Stimulated activated CD4-positive, alpha-beta T cell treated with anti-CD3 and anti-CD28 coated beads, TNF-alpha, amount 100 ng/mL, for 48 hours (primary cell): ENCODE measurements at places on chromosomes 2 and 18.
A peak's percentile ranks its signal among the peaks of the same experiment; 100 is the strongest.

GRCh38 chr2:157318884-157319283 lies 6.7 kb downstream of the ERMN start:
- no peak for DNase-seq

- no peak for DNase-seq
Observed at GRCh38 chr18:35513181-35513936, 15.6 kb upstream of the INO80C start.

- DNase-seq, result no peak
Observed at GRCh38 chr2:19883486-19883885, 18.3 kb downstream of the TTC32 start.

- DNase-seq, result no peak
Observed at GRCh38 chr2:15688924-15689568, 97.4 kb downstream of the DDX1 start.

GRCh38 chr18:40058811-40059570 lies 1896.0 kb upstream of the PIK3C3 start:
- no peak for DNase-seq

- no peak for DNase-seq
Observed at GRCh38 chr2:204299766-204300165, 245.5 kb upstream of the PARD3B start.

GRCh38 chr18:3605954-3606443 lies 156.0 kb downstream of the TGIF1 start:
- no peak for DNase-seq

- DNase-seq, result no peak
Observed at GRCh38 chr18:38526922-38527321, 961.3 kb upstream of the CELF4 start.

GRCh38 chr2:31212659-31213600 lies 4.4 kb downstream of the CAPN14 start:
- DNase-seq, result no peak

- no peak for DNase-seq
Observed at GRCh38 chr2:38517284-38517683, 85.4 kb downstream of the HNRNPLL start.

GRCh38 chr2:235779444-235779896 lies 285.6 kb downstream of the AGAP1 start:
- peak; percentile 54 for DNase-seq

DNA sequence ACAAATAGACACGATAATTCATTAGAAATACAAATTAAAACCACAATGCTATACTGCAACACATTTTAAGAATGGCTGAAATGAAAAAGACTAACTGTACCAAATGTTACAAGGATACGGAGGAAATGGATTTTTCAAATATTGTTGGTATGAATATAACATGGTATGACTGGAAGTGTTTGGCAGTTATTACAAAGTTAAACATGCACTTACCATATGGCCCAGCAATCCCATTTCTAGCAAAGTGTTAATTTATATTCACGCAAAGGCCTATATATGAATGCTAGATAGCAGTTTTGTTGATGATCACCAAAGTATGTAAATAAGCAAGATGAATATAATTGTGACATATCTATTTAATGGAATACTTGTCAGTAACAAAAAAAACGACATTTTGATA lies 497.8 kb upstream of the FSIP2 start:
- no peak for DNase-seq

DNA sequence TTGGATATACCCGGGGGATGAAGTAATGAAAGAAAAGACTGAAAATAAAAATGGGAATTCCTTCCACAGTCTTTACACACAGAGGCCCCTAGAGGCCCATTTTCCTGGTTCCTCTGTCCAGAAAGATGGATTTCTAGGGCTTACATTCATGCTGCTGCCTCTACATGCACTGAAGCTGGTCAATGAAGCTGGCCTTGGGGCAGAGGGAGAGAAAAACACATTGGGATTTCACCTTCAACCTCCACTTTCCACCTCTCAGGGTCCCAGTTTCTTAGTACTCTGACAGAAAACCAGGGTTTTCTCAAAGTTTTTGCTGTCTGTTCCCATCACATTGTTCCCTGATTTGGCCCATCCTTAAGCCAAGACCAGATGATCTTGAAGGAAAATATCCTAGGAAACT lies 154.6 kb upstream of the ZSWIM2 start:
- no peak for DNase-seq

DNA sequence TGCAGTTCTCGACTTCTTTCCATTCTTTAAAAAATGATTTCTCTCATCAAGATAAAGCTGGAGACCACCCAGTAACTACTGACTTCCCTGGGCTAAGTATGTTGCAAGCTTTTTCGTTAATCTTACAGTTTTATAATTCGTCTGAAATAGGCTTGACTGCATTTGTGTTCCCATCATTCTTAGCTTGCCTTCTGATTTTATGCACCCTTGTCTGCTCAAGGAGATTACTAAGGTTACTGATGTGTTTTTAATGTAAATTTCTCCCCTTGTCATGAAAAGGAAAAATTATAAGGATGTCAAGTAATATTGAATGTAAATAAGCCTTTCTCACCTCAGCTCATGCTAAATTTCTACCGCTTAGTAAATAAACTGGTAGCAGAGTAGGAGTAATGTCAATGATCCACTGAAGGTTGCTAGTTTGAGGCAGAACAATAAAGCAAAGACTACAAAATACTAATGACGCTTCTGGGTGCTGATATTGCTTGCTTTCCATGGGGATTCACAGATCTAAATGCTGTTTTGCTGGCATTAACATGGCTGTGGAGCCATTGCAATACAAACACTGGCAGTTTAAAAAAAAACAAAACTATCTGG lies 91.9 kb upstream of the CDH20 start:
- DNase-seq, result no peak

DNA sequence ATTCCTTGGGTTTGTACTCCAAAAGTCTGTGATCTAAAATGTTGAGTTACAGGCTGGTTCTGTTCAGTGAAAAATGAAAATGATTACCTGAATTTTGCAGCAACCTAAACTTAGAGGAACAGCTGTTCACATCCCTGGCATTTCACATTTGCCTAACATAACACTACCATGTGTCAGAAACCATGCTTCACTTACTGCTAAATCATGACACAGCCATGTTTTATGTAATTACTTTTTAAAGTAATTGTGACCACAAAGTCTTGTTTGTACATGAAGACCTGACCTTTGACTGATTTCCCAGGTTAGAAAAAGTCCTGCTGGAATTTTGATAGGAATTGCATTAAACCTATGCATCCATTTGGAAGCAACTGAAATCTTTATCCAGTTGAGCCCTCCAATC lies 79.1 kb downstream of the FAM168B start:
- DNase-seq, result no peak

GRCh38 chr18:52567360-52567759 lies 227.4 kb downstream of the DCC start:
- DNase-seq, result no peak

DNA sequence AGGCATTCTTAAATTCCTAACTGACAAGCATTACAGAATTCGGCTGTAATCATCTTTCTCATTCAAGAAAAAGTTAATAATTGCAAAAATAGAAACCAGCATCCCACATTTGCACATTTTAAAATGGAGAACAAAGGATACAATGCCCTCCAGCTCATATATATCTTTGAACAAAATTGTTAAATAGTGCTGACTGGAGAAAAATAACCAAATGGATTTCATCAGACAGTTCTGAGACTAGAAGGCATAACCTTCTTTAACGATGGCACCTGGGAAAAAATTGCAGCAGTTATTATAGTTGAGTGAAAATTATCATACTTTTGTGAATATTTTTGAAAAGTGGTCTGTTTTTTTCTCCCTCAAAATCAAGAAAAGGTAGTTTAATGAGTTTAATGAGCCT lies 138.9 kb upstream of the CDH19 start:
- DNase-seq, result no peak

DNA sequence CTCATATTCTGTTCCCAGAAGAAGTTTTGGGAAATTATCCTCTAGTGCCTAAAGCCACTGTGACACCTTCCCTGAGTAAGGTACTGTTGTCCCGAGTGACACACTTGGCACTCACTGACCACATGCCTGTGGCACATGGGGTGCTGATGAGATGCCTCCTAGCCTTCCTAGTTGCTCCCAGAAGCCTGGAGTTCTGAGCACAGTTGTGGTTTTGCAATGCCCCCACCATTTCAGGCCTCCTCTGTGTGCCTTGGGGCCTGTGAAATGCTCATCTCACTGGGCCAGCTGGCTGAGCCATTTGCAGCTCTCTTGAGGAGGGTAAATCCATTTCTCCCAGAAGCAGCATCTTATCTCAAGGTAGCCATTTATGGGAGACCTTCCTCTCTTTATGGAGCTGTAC lies 91.8 kb downstream of the DGKD start:
- DNase-seq, result no peak

DNA sequence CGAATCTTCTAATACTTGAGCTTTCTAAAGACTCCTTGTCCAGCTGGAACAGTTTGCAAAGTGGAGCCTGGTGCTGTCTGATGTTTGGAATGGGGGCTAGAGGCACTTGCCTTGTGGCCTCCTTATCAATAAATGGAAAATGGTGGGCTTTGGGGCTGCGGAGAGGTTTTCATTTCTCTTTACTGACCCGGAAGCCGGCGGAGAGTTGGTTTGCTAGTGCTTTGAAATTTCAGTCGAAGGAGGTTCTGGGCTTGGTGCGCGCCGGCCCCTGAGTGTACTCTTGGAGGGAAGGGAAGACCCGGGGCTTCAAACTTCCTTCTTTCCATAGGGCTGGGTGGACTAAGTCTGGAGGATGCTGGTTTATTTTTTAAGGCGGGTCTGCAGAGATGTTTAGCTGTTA lies 714 bp downstream of the RPIA start:
- DNase-seq, result peak; percentile 8

DNA sequence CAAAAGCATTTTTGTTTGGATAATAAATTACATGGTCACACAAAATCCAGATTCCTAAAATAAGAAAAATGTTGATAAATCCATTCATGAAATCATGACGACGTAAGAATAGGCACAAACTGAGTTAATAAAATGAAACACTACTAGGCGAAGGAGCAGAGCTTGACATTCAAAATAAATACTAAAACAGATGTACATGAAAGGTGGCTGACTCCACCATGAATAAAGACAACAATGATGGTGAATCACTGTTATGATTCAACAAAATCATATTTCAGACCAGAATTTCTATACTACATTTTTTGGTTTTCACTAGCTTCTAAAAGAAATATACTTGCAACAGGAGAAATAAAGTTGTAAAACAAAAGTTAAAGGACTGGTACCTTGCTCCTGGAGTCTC lies 122.0 kb upstream of the RNU4ATAC start:
- no peak for DNase-seq

GRCh38 chr18:55927831-55928230 lies 339.8 kb upstream of the TCF4 start:
- DNase-seq, result no peak

DNA sequence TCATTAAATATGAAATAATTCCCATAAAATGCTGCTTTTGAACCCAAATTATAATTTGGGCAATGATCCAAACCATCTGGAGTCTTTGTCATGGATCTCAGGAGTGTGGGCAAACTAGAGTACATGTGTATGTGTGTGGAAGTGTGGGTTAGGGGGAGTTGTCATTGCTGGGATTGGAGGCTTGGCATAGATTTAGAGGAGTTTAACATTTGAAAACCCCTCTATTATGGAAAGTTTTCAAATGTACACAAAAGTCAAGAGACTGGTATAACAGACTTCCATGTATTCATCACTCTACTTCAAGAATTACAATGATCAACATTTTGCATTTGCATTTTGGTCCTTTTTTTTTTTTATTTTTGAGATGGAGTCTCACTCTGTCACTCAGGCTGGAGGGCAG lies 159.1 kb downstream of the MEIS1 start:
- DNase-seq, result no peak

DNA sequence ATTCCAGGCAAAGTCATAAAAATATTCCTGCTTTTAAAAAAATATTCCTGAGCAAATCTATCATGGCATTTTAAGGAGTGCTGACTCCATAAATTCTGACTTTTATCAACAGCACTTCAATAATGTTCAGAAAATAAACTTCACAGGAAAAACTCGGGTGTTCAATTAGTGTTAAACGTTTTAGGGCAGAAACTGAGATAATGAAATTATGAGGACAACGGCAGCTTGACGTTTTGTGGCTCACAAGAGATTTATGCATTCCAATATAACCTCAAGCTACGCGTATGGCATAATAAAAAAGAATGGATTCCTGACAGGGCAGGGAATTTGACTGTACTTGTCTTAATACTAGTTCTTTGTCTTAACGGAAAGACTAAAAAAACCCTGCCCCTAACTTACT lies 133.2 kb downstream of the ICOS start:
- no peak for DNase-seq

GRCh38 chr2:230694241-230694640 lies 18.4 kb upstream of the CAB39 start:
- DNase-seq, result no peak

DNA sequence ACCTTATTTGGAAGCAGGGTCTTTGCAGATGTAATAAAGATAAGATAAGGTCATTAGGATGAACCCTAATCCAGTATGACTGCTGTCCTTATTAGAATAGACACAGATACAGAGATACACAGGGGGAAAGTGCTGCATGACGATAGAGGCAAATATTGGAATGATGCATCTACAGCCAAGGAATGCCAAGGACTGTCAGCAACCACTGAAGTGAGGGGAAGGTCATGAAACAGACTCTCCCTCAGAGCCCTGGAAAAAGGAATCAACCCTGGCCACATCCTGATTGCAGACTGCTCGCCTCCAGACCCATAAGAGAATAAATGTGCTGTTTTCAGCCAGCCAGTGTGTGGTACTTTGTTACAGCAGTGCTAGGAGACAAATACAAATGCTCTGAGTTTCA lies 14.8 kb downstream of the TMEM237 start:
- DNase-seq, result no peak

GRCh38 chr2:100451734-100452133 lies 18.5 kb upstream of the NMS start:
- no peak for DNase-seq

- no peak for DNase-seq
Observed at GRCh38 chr2:210442457-210442856, 34.1 kb downstream of the LANCL1 start.

GRCh38 chr2:23548143-23548769 lies 163.3 kb downstream of the KLHL29 start:
- no peak for DNase-seq

- DNase-seq, result no peak
Observed at GRCh38 chr18:48460929-48461583, 51.9 kb upstream of the ZBTB7C start.

DNA sequence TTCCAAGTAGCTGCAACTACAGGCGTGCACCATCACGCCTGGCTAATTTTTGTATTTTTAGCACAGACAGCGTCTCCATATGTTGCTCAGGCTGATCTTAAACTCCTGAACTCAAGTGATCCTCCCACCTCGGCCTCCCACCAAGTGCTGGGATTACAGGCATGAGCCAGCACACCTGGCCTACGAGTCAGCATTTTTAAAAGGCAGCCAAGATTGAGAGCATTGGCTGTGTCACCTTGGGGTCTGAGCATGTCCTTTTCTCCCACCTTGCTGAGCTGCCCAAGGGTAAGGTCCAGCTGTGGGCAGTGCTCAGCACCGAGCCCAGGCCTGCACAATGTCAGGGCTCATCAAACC lies 142.8 kb upstream of the LMAN1 start:
- no peak for DNase-seq
